ENCODE measurements at places on chromosomes 7 and 10.
A peak's percentile ranks its signal among the peaks of the same experiment; 100 is the strongest.

- no peak for DNase-seq
Measured at GRCh38 chr7:126450269-126450671, 802.5 kb downstream of the GRM8 start.

- no peak for DNase-seq
Measured at GRCh38 chr7:50921114-50921813, 138.6 kb upstream of the GRB10 start.

DNA sequence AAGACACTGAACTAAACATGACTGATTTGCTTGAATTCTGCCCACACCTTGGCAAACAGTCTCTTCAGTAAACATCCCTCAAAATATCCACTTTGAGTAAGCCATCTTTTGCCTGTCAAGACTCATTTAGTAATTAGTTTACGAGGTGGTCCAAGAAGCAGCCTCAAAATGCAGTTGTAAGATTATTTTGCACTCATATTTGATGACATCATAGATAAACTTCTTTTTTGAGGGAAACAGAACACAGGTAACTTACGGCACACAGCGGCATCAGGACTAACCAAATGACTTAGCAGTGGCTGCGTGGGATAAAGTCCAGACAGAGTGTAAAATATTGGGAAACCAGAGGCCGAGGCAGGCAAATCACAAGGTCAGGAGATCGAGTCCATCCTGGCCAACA lies 41.8 kb upstream of the STEAP1B start:
- no peak for DNase-seq

GRCh38 chr7:140196361-140197217 lies 19.8 kb upstream of the KDM7A start:
- DNase-seq: peak; percentile 62

- DNase-seq: no peak
Measured at GRCh38 chr7:74092964-74093471, 9.4 kb downstream of the LIMK1 start.

DNA sequence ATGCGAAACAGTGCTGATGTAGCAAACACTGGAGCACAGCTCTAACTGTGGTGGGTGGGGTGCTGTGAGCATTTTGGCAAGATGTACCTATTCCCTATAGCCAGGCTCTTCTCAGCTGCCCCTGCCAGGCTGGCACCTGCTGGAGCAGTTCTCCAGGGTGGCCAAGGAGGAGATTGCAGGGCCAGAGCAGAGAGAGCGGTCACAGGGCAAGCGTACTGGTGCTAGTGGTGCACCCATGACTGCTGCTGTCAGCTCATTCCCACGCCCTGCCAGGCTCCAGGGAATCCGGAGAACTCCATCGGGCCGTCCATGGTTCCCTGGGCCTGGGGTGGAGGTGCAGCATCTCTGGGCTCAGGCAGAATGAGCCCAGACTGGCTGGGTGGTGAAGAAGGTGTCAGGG lies 2.1 kb downstream of the COL13A1 start:
- DNase-seq: no peak

GRCh38 chr10:32746869-32747268 lies 211.2 kb downstream of the ITGB1 start:
- no peak for DNase-seq

- DNase-seq: no peak
Measured at GRCh38 chr7:100583132-100584053, 2.5 kb downstream of the LRCH4 start.

DNA sequence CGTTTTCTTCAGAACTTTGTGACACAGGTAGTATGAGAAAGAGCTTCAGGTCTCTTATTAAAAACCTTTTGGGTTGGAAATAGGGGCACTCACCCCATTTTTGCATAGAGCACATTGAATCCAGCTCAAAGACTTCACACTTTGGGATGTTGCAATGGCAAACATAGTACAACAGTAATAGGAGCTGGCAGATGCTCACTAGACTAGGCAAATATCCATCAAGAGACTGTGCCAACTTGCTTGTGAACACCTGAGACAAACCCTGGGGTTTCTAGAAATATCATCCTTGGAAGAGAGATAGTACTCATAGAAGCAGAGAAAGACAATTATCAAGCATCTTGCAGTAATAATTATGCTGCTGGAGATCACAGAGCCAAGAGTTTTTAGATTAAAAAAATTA lies 280.0 kb downstream of the CACNA2D1 start:
- no peak for DNase-seq

- DNase-seq: no peak
Measured at GRCh38 chr7:120825152-120825551, 32.8 kb downstream of the TSPAN12 start.

DNA sequence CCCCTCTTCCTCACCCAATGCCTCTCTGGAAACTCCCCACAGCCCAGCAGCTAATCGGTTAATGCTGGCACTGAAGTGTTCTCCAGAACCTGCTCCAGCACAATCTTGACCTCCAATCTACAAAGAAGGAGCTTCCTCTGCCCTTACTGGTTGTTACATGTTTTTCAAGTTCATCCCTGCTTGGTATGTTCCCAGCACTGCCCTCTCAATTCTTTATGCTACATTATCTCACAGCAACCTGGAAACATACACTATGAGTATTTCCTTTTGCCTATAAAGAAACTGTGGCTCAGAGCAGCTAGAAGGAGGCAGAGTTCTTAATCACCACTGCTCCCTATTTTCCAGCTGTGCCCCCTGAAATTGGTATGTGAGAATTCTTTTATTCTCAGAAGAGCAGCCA lies 84.1 kb upstream of the KMT2E start:
- DNase-seq: no peak

- no peak for DNase-seq
Measured at GRCh38 chr7:94314413-94315410, 80.0 kb upstream of the COL1A2 start.

DNA sequence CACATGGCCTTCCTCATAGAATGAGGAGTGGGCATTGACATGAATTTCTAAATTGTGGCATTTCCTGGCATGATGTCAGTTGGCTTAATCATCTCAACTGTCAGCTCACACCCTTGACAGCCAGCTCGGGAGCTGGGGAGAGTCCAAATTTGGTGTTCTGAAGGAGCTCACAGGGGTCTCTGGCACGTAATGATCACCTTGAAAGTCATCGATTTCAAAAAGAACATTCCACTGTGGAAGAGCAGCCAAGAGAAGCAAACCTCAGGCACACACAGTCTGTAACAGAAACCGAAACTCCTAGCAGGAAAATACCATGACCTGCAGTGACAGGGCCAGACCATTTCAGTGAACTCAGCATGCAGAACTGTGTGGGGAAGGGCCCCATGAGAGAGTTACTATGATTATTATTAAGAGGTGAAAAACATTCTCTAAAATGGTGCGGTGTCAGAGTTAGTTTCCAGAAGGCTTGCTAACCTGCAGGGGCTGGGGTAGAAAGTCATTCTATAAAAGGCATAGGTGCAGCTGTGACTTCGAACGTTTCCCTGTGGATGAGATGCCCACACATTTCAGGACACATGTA lies 26.4 kb upstream of the KLF6 start:
- DNase-seq: peak; percentile 59

GRCh38 chr7:112877691-112878460 lies 87.7 kb upstream of the TMEM168 start:
- no peak for DNase-seq

- DNase-seq: no peak
Measured at GRCh38 chr7:27192546-27193334, 7.2 kb downstream of the HOXA13 start.
